C1 segment of cervical spinal cord (tissue), 14 donors: ENCODE measurements at places on chromosomes 13 and 19.

DNA sequence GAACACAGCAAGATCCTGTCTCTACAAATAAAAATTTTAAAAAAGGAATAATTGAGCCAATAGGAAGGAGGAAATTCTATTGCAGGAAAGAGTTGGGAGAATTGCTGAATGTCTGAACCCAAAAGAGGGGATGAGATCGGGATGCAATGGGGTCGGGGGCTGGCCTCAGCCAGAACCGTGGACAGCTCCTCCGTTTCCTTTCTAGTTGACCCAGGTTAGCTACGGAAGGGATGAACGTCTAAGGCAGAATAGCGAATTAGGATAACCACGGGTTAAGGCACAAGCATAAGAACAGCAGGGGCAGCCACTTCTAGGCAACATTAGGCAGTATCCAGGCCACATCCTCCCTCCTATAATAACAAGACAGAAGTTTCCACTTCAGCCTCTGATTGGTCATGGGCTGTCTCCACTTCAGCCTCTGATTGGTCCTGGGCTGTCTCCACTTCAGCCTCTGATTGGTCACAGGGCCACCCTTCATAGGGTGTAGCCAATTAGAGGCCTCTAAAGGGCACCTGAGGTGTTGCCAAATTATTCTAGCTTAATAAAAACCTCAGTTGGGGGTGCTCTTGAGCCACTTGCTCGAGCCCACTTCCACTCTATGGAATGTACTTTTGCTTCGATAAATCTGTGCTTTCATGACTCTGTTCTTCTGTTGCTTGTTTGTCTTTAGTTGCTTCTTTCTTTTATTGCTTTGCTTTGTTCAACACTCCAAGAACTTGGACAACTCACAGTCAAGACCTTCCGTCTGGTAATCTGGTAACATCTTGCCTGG is 24.9 kb upstream of the TPM4 start:
- DNase-seq = no peak

GRCh38 chr13:75224053-75224742 is 257.8 kb downstream of the TBC1D4 start:
- no peak for DNase-seq

DNA sequence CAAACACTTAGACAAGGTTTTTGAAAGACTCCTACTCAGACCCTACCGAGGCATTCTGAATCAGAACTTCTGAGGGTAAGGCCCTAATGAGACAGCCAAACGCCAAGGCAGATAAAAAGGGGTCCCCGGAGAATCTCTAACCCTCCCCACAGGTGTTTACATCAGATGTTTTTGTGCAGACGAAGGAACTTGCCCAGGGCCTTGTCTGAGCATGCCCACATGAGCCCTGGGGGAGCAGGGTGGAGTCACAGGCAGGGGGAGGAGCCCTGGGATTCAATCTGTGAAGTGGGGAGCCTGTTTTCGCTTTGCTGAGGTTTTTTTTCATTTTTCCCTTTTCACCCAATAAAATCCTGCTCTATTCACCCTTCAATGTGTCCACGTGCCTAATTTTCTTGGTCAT is 61.6 kb upstream of the MED4 start:
- no peak for DNase-seq

DNA sequence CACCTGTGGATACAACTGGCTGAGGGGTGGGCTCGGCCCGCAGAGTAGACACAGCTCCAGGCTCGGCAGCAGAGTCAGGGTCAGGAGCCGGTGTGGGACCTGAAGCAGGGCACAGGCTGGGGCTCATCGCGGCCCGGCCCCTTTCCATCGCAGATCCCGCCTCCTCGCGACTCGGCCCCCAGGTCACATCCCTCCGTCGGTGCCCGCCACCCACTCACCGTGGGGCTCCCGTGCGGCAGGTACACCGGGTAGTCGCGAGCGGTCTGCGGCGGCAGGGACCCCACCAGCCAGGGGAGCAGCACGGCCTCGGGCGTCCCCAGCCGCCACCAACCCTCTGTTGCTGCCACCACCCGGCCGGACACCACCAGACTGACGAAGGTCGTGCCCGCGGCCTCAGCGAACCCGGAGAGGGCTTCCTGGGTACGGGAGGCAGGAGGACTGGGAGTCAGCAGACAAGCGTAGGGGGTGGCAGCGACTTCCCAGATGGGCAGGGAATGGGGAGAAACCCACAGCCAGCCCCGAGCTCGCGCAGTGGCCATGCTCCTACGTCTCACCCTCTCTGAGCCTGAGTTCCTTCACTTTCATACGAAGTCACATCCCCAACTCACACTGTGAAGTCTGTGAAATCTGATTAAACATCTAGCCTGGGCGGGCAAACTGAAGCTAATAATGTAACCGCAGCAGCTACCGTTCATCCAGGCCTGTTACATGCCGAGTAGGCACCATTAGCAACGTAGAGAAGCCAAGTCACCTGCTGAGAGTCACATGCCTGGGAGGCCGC is 3.7 kb downstream of the FUZ start:
- no peak for DNase-seq

- peak; percentile 64 for DNase-seq
Observed at GRCh38 chr19:1220976-1221903, 15.7 kb downstream of the STK11 start.

DNA sequence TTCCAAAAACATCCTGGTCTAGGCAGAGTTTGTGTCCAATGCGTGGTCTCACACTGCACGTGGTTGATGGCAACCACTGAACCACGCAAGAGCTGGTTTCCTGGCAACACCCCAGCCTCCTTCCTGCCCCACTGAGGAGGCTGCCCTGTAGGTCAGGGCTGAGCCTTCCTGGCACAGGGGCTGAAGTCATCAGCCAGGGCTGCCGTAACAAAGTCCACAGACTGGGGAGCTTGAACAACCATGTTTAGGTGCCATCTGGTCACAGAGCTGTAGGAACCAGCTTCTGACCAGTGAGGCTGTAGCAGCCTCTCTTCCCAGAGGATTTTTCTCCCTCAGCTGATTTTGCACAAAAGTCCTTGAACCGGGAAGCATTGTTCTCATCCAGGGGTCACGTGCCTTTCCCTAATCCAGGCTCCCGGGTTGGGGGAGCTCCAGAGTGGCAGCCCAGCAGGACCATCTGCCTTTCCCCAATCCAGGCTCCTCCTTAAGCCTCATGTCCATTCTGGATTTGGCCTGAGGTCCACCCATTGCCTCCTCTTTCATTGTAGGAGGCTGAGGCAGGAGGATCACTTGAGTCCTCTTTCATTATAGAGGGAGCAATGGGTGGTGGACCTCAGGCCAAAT is 53.9 kb downstream of the CHST8 start:
- DNase-seq = no peak

DNA sequence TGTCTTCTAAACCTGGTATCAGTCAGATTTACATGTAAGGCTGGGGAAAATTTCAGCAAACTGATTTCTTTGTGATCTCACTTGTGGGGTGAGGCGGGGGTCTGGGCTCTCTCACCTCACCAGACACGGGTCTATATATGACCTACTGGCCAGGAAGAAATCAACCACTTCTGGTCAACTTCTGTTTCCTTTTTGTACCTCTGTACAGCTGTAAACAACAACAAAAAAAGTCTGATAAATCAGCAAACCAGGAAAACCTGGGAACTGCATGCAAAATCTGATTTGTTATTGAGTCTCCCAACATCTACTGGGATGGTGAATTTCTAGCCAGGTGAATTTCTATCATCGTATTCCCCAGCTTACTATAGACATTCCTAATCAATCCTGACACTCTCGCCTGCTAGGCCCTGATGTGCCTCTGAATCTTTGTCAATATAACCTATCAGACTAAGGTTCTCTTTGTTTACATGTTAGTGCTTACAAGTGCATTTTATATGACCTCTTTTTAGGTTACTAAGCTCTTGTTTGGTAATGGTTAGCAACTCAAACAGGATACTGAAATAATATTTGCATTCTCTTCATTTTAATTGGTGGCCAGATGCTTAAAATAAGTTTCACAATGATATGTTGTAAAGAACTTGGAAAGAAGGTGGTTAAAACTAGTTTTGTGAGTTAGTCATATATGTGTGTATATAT is 77.7 kb downstream of the LRRC63 start:
- no peak for DNase-seq

- DNase-seq = no peak
Observed at GRCh38 chr13:93945621-93946020, 533.9 kb downstream of the DCT start.

GRCh38 chr13:49058761-49059160 is 83.0 kb downstream of the FNDC3A start:
- DNase-seq = no peak

DNA sequence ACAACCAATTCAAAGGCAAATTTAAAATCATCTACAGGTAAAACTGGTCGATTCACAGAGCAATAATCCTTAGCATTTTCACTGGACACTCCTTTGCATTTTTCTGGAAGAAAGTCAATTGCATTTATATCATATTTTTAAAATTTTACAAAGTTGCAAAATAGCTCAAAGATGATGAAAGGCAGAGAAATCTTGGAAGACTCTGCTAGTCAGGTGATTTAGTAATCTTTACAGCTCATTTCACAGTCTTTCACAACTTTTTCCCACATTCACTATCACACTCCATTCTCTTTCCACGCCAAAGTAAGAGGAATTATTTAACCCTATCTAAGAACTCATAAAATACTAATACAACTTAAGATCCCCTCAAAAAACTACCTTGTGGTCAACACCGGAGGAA is 1063.8 kb downstream of the EFNB2 start:
- DNase-seq = no peak

- DNase-seq = peak; percentile 33
Observed at GRCh38 chr13:111184458-111185401, 69.6 kb downstream of the ARHGEF7 start.

DNA sequence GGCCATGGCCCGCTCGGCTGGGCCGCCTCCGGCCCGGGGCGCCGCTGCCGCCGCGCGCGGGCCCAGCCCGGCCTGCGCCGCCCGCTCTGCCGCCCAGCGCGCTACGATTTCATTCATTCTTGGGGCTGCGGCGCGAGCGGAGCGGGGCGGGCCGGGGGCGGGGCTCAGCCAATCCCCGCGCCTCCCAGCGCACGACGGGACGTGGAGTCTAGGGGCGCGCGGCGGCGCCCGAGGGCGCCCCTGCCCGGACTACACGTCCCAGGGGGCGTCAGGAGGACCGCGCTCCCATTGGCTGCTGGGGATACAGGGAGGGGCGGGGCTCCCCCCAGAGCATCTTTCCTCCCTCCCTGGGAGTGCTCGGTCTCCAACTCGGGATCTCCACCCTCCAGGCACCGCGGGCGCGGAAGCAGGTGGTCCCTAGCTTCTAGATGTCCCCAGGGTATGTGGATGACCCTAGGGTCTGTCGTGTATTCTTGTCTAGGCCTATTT is 5.6 kb upstream of the DPF1 start:
- peak; percentile 77 for DNase-seq

DNA sequence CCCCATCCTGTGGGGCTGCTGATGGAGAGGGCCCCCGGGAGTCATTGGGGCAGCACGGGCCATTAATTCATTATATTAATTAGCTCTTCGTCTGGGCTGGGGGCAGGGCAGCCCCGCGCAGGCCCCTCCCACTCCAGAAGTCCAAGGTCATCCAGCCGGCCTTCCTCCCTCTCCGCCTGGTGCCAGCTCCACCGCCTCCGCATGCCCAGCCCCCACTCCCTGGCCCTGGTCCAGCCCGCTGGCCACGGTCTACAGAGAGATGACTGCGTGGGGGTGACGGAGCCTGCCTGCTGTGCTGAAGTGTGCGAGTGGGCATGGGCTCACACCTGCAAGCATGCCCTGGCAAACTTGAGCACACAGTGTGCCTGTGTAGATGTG is 8.8 kb downstream of the IGLON5 start:
- DNase-seq = no peak

- no peak for DNase-seq
Observed at GRCh38 chr19:3778104-3778867, 6.3 kb upstream of the RAX2 start.

DNA sequence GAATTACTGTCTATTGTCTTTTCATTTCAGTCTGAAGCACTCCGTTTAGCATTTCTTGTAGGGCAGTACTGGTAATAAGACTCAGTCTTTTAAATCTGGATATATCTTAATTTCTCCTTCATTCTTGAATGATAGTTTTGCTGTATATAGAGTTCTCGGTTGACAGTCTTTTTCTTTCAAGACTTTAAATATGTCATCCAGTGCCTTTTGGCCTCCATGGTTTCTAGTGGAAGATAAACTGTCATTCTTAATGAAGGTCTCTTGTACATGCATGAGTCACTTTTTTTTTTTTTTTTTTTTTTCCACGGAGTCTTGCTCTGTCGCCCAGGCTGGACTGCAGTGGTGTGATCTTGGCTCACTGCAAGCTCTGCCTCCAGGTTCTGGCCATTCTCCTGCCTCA is 27.2 kb upstream of the ZDHHC20 start:
- DNase-seq = no peak

DNA sequence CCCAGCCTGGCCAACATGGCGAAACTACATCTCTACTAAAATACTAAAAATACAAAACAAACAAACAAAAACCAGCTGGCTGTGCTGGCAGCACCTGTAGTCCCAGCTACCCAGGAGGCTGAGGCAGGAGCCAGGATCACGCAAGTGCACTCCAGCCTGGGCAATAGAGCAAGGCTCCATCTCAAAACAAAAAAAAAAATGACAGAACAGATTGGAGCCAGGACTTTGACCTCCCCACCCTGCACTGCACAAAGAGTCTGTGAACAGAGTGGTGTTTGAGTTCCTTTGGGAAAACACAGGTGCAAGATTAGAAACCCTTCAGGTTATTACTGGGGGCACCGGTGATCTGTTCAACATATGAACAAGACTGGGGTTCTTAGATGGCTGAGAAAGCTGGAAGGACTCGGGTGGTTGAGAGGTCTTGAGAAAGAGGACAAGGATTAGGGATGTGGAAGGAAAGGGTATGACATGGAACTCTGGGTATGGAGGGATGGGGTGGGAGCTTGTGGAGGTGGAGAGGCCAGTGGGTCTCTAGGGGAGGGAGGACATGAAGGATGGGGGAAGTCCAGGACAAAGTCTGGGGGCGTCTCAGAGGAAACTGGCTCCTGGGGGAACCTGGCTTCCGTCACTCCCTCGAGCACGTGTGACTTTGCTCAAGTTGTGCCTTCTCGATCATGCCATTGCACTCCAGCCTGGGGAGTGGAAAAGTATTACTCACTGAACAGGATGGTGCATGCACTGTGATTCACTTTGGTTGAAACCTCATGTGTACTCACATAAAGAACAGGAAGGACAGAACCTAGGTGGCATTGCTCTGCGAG is 25.9 kb downstream of the RCN3 start:
- no peak for DNase-seq

DNA sequence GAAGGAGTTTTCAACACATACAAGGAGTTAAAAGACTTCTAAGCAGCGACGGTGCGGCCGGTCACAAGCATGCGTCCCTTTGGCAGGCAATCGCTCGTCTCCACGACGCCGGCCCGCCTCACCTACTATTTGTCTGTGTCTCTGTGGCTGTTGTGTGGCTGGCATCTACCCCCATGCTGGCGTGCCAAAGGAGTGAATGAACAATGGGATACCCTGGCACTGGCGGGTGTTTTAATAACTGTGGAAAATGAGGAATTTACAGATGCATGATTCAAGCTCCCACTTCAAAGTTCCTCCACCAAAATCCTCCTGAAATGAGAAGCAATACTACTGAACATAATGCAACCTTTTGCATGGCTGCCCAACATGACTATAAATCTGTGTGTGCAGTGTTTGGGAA is 176.6 kb downstream of the KLF5 start:
- no peak for DNase-seq

GRCh38 chr13:24263632-24264031 is 45.7 kb upstream of the C1QTNF9 start:
- DNase-seq = no peak

- DNase-seq = no peak
Observed at GRCh38 chr19:57083711-57084110, 36.1 kb upstream of the USP29 start.

GRCh38 chr19:10096615-10096963 is 5.9 kb downstream of the ANGPTL6 start:
- DNase-seq = no peak
